ENCODE measurements at places on chromosomes 1 and 21.
A peak's percentile ranks its signal among the peaks of the same experiment; 100 is the strongest.

GRCh38 chr1:17093822-17094393 lies 25.3 kb downstream of the PADI2 start:
- DNase-seq: no peak

- no peak for DNase-seq
Measured at GRCh38 chr1:156384007-156384406, 15.0 kb downstream of the RHBG start.

- DNase-seq: no peak
Measured at GRCh38 chr1:168621356-168621755, 45.0 kb downstream of the XCL1 start.

DNA sequence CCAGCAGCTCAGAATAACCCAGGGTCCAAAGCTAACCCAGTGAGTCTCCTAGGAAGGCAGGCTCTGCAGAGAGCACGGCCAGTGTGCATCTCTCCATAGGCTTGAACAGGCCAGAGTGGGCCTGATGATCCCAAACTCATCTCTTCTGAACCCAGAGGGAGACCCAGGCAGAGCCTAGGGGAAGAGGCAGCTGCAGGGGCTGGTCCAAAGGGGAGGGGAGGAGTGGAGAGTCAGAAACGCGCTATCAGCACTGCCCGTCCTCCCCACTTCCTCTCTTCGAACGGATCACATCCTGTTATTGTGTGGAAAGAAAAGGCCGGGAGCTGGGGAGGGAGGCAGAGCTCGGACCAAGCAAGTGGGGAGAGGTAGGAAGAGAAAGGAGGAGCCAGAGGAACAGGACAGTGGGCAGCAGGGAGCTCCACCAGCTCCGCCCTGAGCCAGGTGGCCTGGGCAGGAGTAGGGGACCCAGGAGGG lies 20.2 kb downstream of the TAL1 start:
- DNase-seq: no peak

GRCh38 chr21:27498025-27498424 lies 531.1 kb upstream of the ADAMTS5 start:
- DNase-seq: no peak

- peak; percentile 14 for DNase-seq
Measured at GRCh38 chr1:34164771-34165391, at the start of gene CSMD2. CSMD2 (minus strand) TSS chr1:34165230; CDS start chr1:34165097, 133 bp downstream.

DNA sequence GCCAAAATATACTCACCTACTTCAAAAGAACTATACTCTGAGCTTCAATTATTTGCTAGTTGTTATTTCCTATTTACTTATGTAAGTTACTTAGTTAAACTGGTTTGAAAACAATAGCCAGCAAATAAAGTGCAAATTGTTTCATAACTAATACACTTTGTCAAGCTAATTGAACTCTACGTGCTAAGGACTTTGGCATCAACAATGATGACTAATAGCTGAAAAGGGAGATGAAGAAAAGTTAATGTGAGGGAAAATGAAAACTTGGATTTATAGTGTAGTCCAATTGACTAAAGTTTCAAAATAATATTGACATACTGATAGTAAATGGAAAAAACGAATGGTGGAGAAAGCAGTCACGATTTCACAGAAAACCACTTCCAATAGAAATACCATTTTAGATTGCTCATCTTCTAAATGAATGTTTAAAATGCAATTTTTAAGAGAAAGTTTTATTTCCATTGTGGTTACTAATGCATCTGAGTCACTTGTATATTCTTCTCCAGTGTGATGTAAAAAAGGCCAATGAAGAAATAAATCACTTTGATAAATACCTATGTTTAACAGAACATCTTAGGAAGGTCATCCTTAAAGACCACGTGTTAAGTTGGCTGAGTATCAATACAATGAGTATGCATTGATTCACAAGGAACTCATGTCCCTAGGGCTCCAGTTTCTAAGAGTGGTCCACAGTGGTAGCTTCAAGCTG lies 455.2 kb downstream of the LTN1 start:
- DNase-seq: no peak

- no peak for DNase-seq
Measured at GRCh38 chr1:161505686-161506085, 429 bp downstream of the FCGR2A start.

DNA sequence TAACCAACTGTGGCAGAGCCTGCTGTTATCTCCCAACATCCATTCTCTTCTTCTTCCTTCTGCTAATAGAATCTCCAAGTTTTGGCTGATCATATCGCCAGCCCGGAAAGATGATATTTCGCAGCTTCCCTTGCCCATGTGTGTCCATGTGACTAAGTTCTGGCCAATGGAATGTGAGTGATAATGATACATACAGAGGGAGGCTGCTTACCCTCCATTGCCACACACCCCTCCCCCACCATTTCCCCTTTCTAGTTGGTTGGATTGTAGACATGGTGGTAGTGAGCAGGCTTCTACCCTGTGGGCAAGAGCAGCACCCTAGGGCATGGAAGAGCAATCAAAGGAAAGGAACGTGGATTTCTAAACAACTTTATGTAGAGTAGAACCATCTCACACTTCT lies 48.8 kb downstream of the SLC9C2 start:
- DNase-seq: no peak

GRCh38 chr21:43740497-43741156 lies 21.7 kb downstream of the PDXK start:
- no peak for DNase-seq

- no peak for DNase-seq
Measured at GRCh38 chr1:193283016-193283415, 96.6 kb upstream of the B3GALT2 start.

GRCh38 chr1:115377411-115377810 lies 39.4 kb upstream of the NGF start:
- DNase-seq: no peak

DNA sequence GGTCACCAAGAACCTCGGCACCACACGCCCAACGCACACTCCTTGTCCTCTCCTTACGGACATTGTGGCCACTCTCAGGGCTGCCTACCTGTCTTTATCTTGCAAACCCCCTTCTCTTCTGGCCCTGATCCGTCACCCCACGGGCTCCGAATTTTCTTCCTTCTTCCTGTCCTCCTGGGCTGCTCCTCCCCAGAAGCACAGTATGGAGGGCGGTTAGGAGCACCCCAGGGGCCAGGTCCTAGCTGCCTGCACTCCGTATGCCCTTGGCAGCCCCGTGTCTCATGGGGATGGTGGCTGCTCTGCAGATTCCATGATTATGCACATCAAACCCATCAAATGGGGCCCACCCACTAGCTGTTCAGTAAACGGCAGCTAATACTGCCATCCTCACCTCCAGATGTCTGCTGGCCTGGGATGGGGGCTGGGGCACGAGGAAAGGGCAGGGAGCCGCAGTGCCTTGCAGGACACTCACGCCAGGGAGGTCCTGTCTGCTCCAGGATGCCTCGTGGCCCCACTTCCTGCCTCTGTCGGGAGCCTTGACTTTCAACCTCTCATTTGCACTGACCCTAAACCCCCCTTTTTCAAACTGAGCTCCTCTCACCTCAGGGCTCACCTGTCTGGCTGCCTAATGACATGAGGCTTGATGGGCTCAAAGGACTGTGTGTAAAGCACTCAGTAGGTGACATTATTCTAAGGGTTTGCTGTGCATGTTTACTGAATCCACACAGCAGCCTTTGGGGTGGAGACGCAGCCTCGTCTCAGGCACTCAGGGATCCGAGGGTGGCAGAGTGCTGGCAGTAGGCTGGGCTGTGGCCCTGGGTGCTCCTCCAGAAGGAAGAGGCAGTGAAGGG lies 4.4 kb downstream of the TTC34 start:
- no peak for DNase-seq

DNA sequence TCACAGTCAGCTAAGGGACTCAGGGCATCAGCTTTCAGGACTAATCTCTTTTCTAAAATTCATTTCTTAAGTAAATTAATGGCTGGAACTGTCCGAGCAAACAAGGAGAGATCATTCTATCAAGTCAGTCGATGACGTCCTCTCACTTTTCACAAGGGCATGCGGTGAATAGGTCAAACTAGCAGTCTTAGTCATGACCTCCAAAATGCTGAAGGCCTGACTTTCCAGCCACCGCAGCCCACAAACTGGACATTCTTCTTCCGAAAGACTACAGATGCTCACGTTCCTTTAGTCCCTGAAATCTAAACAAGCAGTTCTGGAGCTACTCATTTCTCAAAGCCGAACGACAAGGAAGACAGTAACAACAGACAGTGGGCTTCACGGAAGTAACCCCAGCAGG lies 127.9 kb downstream of the TIAM1 start:
- DNase-seq: no peak

DNA sequence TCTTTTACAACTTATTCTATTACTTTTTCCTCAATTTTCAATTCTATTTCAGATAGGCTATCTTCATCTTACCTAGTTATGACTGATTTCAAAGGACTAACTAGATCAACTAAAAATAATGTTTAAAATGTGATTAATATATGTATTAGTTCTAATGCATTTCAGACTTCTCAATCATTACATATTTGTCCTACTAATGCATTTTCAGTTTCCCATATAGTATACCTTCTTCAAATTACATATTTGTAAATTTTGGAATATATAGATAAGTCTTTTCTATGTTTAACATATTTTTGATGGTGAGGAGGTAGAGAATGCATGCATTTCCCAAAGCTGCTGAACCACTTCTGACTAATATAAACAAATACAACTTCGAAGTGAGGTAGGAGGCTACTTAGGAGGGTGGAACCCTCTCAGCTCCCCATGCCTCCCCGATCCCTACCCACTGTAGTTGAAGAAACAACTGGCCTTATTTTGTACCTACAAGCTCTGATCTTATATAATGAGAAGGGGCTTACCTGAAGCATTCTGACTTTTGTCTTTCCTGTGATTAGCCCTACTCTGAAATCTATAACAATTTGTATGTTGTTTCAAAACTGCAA lies 1.7 kb downstream of the TRMT1L start:
- no peak for DNase-seq

DNA sequence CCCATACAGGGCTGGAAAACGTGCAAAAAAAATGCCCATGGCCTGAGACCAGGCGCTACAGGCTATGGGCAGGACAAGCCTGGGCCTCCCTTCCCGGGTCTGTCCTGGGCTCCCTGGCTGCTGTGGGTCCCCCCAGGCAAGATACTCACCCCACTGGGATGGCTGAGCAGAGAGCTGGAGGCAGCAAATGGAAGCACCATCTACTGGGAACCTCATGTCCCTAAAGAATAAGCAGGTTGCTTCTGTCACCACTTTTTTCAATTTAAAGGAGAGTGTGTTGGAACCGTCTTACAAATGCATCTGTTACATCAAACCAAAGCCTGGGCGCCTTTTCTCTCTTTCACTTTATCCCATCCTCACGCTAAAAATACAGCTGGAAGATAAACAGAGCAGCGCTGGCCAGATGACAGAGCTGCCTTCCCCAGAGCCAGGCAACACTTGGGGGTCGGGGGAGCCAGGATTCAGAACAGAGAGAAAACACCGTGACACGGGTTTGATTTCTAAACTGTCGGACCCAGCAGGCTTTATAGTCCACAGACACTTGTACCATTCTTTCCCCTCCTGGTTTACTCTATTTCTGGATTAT lies 262.1 kb upstream of the VAMP3 start:
- no peak for DNase-seq

- DNase-seq: no peak
Measured at GRCh38 chr1:161705537-161705936, 1.5 kb upstream of the FCRLA start.

- no peak for DNase-seq
Measured at GRCh38 chr1:207191776-207192175, 87.7 kb downstream of the C4BPA start.

GRCh38 chr1:62321446-62321845 lies 2.2 kb upstream of the KANK4 start:
- peak; percentile 7 for DNase-seq

- no peak for DNase-seq
Measured at GRCh38 chr1:166920561-166921475, 44.8 kb upstream of the TADA1 start.

GRCh38 chr1:221987860-221988520 lies 246.1 kb upstream of the DUSP10 start:
- DNase-seq: peak; percentile 14

DNA sequence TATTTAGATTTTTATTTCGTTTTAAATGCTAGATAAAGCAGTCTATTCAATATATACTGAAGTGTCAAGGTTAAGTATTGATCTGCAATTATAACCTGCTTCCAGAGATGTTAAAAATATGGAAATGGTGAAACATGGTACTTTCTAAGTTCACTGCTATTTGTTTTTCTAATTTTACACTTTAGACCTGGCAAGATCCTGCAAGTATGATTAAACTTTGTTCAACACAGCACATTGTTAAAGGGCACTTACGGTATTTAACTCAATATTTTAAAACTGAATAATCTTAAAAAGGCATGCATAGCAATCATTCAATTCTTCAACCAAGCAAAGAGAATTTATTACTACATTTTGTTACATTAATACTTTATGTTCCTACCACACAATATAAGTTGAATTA lies 35.7 kb upstream of the ZZZ3 start:
- no peak for DNase-seq

DNA sequence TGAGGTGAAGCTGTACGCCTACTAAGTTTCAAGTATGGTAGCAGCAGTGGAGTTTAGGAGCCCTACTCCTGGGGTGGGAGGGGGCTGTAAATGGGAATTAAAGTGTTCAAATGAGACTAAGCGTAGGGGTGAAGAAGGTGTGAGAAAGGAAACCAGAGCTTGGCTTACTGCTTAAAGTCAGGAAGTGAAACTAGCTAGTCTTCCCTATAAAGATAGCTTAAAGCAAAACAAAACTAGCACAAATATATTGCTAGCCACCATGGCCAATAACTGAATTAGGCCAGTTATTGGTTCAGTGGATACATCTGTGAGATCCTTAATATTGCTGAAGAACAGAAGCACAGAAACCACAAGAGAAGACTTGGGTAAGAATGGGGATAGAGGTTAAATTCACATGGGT lies 492.2 kb upstream of the PKN2 start:
- no peak for DNase-seq

GRCh38 chr1:192545896-192546521 lies 29.6 kb upstream of the RGS1 start:
- no peak for DNase-seq

GRCh38 chr1:18849261-18849711 lies 10.2 kb downstream of the TAS1R2 start:
- DNase-seq: no peak

GRCh38 chr1:22166439-22166838 lies 23.5 kb upstream of the WNT4 start:
- DNase-seq: no peak

DNA sequence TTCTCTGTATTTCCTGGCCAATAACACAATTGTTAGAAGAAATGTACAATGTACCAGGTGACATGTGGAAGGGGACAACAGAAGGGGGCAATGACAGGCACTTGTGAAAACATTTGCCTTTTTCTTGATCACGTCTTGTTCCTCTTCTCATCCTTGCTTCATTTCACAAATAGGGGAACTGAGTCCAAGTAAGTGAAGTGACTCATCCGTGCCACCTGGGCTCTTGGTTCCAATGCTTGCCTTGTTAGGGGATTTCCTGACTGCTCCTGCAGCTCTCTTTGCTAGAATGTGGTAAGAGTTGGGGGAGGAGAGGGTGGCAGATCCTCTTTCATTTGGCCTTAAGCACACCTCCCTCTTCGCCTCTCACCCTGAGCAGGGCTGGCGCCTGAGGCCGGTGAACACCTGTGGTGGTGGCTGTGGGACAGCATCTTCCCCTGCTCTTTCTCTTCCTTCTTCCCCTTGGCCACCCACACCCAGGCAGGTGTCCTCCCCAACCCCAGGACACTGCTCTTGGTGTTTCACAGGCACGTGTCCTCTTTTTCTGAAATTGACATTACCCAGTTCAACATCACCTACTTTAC lies 2.2 kb upstream of the RHEX start:
- DNase-seq: no peak

GRCh38 chr1:24091971-24092482 lies 19.9 kb downstream of the MYOM3 start:
- DNase-seq: no peak
